Kidney (tissue), 22 donors: ENCODE measurements at places on chromosomes 3 and 15. TPM values are rescaled to one million over a fixed set of nuclear protein-coding genes. Genes with fewer than 3 reads are reported as not detected.

Gene RRP9
- 18.6 TPM for total RNA-seq

Gene GRIP2
- 3.0 TPM for total RNA-seq

Gene MESP1
- 2.1 TPM for total RNA-seq

Gene GAP43
- total RNA-seq, result 0.19 TPM

Gene MTHFS
- total RNA-seq, result 44.1 TPM

Gene ITPKA
- total RNA-seq, result 0.66 TPM

Gene PTX3
- total RNA-seq, result 2.7 TPM

Gene GPR176
- total RNA-seq, result 7.6 TPM

Gene SYNPR
- total RNA-seq, result not detected

Gene PRR20G
- not detected for total RNA-seq

Gene CPN2
- total RNA-seq, result 0.72 TPM

Gene STAC
- 6.2 TPM for total RNA-seq

Gene CKMT1B
- total RNA-seq, result 14.5 TPM

Gene MGLL
- 250 TPM for total RNA-seq

Gene IVD
- 76.9 TPM for total RNA-seq
